M059J (cell line): ENCODE measurements at places on chromosomes 3 and 15. TPM values are rescaled to one million over a fixed set of nuclear protein-coding genes. Genes with fewer than 3 reads are reported as not detected.

POC1A gene
- 7.6 and 10.7 TPM in 2 replicates for total RNA-seq

RLBP1 gene
- total RNA-seq: not detected in 2 replicates

DNA sequence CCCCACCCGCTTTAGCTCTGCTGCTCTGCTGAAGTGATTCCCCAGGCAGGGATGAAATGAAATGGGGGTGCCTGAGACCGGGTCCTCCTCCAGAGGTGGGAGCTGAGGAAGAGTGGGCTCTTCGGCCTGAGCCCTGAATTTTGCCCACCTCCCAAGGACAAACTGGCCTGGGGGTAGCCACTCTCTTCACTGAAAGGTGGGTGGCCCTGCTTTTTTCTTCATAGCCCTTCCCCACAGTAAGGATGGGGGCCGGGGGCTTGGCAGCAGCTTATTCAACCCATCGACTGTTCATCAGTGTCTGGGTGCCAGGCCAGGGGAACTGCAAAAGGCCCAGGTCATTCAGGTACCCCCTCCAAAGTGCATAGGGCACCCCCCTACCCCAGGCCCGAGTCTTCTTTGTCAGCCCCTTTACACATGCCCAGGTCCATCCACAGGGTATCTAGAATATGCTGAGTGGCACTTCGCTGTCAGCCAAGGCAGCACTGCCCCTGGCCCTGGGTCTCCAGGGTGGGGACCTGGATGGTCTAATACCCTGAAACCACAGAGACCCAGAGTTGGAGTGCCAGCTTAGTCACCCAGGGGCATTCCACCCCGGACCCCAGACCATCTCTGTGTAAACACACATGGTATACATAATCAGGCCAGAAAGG is 7.9 kb downstream of the SCN5A start:
- DNase-seq: no peak

DNA sequence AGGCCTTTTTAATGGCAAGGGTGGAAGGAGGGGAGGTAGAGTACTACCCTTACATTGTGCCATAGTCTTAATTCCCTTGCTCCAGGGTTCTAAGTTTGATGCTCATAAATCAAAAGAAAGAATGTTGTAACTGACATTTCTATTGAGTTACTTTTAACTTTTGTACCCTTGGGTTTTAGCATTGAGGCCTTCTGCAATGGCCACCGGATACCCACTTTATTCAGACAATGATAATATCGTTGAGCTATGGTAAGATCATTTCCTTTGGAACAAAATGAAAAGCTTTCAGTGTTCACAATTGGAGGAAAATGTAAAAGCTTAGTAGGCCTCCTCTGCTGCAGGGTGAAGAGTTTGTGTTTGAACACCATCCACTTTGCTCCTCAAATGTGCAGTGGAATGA is 16.8 kb downstream of the CGNL1 start:
- DNase-seq: no peak

DNA sequence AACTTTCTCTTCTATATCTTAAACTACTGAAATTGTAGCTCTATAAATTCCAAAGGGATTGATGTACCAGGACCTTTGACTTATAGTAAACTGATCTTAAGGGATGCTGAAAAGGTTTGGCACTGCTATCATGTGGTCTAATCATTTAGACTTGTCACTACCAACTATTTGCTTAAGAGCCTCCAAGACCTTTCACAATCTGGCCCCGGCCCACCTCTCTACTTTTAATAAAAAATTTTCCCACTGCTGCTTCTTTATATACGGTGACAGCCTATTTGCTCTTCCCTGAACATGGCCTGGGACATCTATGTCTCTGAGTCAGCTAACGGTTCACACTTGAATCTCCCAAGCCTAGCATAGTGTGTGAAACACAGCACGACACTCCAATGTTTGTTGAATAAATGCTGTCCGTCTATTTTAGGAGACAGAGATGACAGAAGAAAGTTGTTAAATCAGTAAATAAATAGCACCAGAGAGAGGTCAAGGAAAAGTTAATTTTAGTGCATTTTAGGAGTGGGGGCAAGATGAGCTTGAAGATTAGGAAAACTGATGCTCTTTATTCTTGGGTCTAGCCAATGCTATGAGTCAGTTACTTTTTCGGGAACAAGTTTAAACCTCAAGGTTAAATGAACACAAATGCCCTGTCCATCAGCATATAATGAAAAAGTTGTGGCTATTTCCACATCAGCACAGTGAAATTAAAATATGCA is 212.9 kb downstream of the TIGIT start:
- peak; percentile 81 for DNase-seq

SLC12A1 gene
- 0.05 TPM in 1 of 2 replicates, not detected in the other for total RNA-seq

GRCh38 chr15:87576486-87577176 is 679.9 kb downstream of the NTRK3 start:
- DNase-seq: no peak

DNA sequence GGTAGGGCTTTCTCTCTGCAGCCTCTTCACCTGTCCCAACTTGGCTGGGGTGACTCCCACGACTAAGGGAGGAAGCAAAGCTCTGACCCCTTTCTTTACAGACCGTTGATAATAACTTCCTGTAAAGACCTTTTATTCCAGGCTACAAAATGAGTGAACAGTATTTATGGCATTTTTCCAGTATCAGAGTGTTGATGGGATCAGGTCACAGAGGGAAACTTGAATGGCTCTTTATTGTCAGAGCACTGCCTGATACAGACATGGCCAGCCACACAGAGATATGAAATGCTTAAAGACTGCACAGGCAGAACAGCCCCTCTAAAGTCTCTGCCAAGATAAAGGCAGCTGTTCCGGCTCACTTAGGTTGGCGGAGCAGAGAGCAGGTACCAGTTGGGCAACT is 1033.9 kb upstream of the NR2F2 start:
- no peak for DNase-seq

DNA sequence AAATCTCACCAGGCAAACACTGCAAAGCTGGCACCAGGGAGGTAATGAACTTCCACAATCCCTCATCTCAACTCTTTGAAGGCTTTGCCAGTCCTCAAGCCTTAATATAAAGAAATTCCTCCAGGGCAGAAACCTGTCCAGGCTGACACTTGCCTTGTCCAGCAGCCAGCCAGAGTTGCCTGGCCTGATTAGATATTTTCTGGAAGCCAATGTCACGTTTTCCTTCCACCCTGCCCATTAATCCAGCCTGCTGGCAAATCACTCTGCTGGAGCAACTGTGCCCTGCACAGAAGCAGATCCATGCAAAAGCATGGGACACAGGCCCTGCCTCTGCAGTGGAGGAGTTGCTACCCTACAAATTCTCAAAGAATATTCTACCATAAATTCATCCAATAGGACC is 56.5 kb downstream of the HEG1 start:
- DNase-seq: no peak

DNA sequence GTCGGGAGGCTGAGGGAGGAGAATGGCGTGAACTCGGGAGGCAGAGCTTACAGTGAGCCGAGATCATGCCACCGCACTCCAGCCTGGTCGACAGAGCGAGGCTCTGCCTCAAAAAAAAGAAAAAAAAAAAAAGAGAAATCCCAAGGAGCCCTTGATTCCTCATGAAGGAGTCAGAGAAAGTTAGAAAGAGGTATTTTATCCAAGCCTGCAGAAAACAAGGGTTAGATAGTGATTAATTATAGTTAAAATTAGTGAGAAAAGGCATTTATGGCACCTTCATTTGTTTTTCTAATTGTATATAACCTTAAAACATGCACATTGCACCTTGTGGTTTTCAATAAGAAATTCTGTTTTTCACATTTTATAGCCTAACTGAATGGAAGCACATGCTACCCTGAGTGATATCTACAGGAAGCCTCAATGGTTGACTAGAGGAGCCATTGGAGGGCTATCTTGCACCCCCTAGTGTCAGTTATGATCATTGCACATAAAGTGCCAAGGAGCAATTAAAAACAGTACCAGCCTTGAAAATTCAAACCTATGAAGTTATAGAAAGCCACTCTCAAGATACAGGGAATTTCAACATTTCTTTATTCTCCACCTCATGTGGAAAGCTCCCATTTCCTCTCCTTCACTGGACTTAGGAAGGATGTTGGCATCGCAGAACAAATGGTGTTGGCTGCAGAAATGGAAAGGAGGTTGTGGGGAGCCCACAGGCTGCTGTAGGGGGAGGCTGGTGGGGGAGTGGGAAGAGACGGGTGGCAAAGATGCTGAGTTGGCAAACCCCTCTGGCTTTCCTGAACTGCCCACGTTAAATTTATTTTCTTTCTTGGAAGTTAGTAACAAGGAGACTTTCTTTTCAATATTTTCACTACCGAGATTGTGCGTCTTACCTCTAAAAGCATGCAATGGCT is 48.5 kb downstream of the ITGA11 start:
- DNase-seq: peak; percentile 60

KLF15 gene
- 0.10 TPM in 1 of 2 replicates, not detected in the other for total RNA-seq

ATP13A5 gene
- not detected in 2 replicates for total RNA-seq

- DNase-seq: no peak
Observed at GRCh38 chr3:192870822-192871221, 46.8 kb downstream of the MB21D2 start.

DNA sequence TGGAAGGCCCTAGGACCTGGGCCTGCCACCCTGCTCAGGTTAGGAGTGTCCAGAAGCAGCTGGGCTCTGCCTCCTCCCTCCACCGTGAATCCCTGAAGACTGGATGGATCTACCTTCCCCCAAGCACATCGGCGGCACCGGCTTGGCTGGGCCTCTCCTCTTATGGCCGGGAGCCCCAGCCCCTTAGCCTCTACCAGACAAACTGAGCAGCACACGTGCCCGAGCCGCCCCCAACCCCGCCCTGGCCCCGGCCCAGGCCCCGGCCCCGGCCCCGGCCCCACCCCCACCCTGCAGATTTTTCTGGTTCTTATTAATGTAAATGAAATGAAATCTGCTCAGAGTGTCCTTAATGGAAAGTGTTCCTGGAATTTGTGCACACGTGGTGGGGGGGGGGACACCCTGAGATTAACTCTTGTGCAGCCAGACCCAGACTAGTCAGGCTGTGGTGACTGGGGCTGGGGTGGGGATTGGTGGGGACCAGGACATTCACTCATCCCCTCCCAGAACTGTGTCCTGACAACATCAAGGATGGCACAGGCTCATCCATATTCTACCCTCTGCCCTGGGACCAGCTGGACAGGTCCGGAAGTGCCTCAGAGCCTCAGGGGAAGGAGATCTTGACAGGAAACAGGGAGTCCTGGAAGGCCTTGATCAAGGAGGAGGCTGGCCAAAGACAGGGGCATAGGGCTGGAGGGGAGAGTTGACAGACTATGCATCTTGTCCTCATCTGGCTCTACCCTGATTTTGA is 30.9 kb upstream of the SEMA3F start:
- DNase-seq: peak; percentile 43

ATP2B2 gene
- total RNA-seq: not detected in 2 replicates

GRCh38 chr3:10546181-10546624 is 40.8 kb upstream of the ATP2B2 start:
- no peak for DNase-seq

SMC4 gene
- total RNA-seq: 116 and 164 TPM in 2 replicates

- peak; percentile 12 for DNase-seq
Observed at GRCh38 chr15:49424954-49425353, 1.9 kb downstream of the FGF7 start.

DNA sequence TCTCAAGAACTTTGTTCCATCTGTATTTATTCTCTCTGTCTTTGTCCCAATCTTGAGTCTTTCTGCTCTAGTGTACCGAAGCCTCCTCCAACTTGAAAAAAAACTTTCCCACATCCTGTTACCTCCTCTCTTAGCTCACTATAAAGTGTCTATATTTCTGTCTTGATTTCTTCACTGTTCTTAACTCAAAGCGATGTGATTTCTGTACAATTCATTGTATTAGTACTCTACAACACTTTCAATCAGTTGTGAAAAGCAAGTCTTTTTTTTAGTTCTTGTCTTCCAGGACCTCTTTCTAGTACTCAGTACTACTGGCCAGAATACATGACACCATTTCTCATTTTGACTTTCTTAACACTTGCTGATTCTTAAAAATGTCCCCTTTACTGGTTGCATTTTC is 353.5 kb upstream of the SATB1 start:
- DNase-seq: no peak

- DNase-seq: peak; percentile 4
Observed at GRCh38 chr15:61621146-61621545, 392.0 kb upstream of the RORA start.

CPLX3 gene
- not detected in 2 replicates for total RNA-seq

DNA sequence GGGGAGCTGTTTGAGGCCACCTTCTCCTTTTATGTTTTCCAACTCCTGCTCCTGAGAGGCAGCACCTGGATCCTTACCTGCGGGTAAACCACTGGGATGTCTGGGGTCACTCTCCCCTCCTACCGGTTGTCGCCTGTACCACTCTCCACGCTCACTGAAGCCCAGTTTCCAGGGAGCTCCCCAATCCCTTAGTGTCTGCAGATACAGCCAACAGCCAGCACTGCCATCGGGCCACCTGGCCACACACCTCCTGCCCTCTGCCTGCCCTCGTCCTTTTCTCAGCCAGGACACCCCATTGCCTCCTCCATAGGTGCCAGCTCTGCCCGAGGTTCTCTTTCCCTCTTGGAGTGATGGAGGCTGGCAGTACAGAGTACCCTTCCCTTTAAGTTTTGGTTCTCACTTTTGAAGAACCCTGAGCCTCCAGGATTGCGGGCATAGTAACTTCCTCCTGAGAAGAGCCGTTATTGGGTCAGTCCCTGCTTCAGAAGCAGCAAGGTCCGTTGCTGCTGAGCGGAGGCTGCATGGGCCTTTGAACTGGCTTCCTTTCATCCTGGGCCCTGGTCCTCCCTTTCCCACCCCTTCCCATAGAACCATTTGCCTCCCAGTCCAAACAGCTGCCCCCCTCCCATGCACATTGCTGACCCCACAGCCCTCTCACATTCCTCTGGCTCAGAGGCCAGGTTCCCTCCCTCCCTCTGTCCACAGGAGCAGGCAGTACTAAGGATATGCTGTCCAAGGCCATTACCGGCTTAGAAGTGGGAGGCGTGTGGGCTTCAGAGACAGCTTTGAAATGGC is 30.9 kb downstream of the ARNT2 start:
- no peak for DNase-seq

- DNase-seq: no peak
Observed at GRCh38 chr3:141413801-141414689, 45.7 kb downstream of the ZBTB38 start.

FMN1 gene
- 5.3 and 7.7 TPM in 2 replicates for total RNA-seq
